ENCODE measurements at places on chromosomes 2 and 18.

DNA sequence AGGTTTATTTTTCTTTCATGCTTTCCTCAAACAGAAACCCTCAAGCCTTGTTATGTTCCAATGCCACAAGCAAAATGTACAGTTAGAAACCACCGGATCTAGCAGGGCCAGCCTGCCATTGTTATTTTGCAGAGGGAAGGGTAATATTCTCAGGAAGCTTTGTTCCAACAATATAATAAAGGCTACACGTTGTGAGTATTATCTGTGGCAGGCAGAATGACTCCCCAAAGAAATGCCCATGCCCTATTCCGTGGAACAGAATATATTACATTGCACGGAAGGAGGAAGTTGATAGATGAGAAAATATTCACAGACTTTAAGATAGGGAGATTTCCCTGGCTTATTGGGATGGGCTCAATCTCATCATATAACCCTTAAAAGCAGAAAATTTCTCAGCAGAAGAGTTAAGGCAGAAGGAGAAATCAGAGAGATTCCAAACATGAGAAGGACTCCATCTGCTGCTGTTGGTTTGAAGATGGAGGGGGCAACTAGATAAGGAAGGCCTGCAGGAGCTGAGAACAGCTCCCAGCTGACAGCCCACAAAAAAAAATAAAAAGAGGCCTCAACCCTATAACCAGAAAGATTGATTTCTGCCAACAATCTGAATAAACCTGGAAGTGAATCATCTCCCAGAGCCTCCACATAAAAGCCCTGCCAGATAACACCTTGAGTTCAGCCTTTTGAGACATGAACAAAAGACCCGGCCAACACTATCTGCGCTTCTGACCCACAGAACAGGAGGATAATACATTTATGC is 466.6 kb downstream of the LPIN1 start:
- DNase-seq: no peak

GRCh38 chr2:169159686-169160085 is 90.3 kb downstream of the DHRS9 start:
- no peak for DNase-seq

DNA sequence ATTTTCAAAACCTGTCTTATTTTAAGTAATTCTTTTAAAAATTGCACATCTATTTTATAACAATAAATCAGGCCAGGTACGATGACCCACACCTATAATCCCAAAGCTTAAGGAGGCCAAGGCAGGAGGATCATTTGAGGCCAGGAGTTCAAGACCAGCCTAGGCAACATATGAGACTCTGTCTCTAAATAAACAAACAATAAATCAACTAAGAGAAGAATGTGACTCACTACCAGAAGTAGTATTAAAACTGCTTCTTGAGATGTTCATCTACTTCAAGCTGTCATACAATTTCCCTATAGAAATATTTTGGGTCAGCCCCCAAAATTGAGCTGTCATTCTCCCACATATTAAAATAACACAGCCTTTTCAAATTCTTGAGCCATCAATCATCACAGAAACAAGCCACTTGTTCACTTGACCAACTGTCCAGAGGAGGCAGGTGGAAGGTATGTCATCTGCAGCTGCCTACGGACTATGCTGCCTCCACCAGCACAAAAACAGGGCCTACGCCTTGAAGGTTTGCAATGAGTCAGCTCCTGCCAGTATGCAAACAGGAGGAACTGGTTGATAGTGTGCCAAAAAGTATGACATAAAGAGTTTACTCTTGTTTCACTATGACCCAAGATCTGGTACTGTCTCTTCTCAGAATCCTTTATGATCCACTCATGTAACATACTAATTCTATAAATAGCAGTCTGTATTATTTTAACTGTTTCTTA is 33.6 kb downstream of the KIDINS220 start:
- DNase-seq: no peak

GRCh38 chr2:224222974-224223373 is 178.9 kb downstream of the FAM124B start:
- no peak for DNase-seq

GRCh38 chr2:114082731-114083433 is 193.0 kb downstream of the ACTR3 start:
- DNase-seq: no peak

GRCh38 chr2:4336864-4337263 is 633.5 kb downstream of the DCDC2C start:
- DNase-seq: no peak

GRCh38 chr2:101012706-101013181 is 10.7 kb downstream of the RPL31 start:
- no peak for DNase-seq

- no peak for DNase-seq
These were observed 95.3 kb downstream of the EIPR1 start for GRCh38 chr2:3282056-3282998.

- peak; percentile 37 for DNase-seq
These were observed 2.0 kb downstream of the NAGK start for GRCh38 chr2:71070294-71071093.

DNA sequence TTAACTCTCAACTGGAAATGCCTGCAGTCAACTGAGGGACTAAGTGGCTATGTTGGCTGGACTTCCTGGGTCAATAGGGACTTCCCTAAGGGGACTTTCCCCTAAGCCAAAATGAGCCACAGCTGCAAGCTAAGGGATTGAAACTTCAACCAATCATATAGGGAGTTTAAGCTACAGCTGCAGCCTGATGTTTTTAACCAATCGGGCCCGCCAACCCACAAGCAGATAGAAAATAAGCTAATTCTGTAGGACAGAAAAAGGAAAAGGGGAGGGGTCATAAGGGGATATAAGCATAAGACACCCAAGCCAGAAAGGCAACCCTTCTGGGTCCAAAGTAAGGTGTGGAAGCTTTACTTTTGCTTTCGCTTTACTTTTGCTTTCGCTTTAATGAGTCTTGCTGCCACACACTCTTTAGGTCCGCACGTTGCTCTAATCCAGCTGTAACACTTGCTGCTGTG is 927.5 kb downstream of the ERBB4 start:
- DNase-seq: peak; percentile 4

GRCh38 chr2:33220533-33220932 is 255.9 kb upstream of the RASGRP3 start:
- no peak for DNase-seq

- DNase-seq: no peak
These were observed 20.2 kb upstream of the ADNP2 start for GRCh38 chr18:80088823-80089222.

DNA sequence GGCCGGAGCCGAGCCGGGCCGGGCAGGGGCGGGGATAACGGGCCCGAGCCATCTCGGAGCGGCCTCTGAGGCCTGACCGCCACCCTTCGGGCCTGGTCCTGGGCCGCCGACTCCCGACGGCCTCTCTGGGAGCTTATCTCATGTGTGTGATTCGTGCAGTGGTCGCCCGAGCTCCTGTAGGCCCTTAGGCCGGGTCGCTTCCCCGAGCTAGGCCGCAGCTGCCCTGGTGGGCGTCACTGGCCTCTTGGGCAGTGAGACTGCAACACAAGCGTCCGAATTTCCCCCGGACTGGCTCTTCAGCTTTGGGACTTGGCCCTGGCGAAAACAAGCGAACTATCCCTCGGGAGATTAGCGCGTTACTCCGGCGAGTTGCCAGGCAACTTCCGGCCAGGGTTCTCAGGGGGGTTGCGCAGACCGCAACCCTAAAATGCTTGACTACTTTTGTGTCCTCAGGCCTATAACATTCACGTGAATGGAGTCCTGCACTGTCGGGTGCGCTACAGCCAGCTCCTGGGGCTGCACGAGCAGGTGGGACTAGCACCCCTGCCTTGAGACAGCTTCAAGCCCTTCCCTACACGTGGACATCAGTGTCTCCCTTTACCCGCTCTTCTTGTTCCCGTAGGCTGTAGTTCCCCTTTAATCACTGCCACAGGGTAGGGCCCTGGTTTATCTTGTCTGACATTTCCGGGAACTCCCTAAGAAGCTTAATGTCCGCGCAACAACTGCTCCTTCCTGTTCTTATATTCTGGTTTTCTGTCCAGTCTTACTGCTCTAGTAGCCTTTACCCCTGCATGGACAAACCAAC is 602 bp downstream of the SNX17 start:
- peak; percentile 72 for DNase-seq

DNA sequence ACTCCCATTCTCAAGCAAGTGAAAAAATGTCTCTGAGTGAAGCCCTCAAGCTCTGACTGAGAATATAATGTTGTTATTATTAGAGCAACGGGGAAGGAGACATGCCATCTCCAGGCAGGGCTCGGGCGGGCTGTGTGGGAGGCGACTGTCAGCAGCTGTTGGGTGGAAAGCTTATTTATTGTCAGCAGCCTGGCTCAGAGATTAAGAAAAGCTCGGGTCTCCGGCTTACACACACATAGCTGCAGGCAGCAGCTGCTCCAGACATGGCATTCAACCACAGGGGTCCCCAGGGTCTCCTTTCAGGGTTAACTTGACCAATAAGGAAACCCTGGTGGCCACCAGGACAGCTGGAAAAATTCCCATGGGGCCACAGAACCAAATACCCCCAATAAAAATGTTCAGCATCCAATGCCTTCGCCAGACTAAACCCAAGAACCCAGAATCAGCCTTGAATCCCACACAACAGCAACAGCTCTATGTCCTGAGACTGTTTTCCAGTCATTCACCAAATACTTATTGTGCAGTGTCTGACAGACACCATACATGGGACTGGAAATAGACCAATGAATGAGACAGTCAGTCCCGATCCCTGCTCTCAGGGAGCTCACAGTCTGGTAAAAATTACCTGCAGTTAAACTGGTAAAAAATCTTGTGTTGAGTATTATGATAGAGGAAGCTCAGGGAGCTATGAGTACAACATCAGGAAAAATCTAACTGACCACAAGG is 70.5 kb upstream of the RTN4 start:
- no peak for DNase-seq

DNA sequence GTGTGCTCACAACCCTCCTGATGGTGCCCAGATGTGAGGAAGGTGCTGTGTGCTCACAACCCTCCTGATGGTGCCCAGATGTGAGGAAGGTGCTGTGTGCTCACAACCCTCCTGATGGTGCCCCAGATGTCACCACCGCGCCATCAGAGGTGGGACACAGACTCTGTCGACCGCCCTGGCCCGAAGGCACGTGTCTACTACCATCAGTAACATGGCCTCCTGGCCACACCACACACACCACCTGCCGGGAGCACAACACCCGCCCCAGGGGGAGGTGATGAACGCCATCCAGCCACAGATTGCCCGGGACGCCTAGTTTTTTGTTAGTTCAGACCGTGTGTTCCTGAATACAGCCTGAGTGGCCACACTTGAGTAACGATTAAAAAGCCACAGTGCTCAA is 24.5 kb downstream of the HDAC4 start:
- no peak for DNase-seq

DNA sequence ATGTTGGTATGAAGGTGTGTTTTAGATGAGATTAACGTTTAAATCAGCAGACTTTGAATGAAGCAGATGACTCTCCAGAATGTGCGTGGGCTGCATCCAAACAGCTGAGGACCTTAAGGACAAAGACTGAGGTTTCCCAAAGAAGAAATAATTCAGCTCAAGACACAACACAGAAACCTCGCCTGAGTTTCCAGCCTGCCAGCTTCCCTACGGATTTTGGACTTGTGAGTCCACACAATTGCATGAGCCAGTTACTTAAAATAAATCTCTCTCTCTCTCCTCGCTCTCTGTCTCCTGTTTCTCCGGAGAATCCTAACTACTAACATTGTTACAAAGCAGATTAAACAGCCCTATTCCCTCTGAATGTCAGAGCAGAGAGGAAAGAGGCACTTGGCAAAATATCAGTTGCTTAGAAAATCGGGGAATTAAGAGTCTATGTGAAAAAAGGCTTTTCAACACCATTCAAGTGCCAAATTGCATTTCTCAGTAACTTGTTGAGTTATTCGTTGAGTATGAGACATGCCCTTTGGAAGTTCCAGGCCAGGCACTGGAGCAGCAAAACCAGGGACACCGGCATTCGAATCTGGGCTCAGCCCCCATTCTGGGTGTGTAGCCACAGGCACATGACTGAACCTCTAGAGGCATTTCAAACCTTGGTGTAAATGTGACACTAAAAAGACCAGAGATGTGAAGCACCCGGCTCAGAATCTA is 174.6 kb upstream of the PID1 start:
- DNase-seq: no peak

DNA sequence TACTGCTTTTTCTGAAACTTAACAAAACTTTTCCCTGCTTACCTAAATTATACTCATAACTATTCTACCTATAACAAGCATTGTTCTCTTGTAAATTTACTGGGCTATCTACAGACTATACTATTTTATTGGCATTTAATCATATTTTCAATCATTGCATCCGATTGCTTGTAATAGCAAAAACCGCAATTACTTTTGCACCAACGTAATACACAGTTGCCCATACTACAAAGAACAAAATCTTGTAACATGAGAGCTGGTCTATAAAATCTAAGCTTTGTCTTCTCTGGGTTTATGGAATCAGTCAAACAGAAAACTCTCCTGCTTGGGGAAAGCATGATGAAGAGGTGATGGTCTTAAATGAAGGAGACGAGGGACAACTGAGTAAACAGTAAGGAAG is 463.4 kb upstream of the ST6GAL2 start:
- DNase-seq: no peak

DNA sequence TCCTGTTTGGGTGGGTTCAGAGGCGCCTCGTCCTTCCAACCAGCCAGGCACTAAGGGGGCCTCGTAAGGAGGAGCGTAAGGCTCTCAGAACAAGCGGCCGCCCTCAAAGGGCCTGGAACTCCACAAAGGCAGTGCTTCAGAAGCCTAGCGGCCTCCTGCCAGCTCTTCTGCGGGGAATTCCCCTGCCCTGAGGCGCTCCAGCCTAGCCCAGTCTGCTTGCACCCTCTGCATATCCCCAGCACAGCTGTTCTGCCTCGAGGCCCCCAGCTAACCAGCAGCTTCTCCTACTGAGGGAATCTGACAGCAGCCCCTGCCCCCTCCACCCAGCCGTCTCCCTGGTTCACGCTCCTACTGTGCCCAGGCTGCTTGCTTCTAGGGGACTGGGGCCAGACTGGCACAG is 265.9 kb downstream of the TFCP2L1 start:
- DNase-seq: no peak

DNA sequence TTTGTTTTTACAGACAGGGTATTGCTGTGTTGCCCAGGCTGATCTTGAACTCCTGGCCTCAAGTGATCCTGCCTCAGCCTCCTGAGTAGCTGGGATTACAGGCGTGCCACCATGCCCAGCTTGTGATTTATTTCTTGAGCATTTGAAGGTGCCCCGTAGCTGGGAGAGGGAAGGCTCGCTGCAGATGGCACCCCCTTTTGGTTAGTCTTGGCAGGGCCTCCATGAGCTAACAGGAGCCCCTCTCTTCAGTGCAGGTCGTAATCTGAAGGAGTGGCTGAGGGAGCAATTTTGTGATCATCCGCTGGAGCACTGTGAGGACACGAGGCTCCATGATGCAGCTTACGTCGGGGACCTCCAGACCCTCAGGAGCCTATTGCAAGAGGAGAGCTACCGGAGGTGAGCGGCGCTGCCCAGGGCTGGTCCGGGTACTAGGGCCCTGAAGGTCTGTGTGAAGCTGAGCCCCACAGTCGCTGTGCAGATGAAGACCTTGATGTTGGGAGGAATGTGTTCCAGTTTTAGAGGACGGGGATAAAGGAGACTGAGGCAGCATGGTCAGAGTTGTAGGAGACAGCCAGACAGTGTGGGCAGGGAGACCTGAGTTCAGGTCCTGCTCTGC is 6.7 kb downstream of the ASB1 start:
- DNase-seq: no peak

GRCh38 chr2:217402761-217403383 is 543.0 kb upstream of the TNP1 start:
- DNase-seq: no peak

Data from CD4-positive, alpha-beta T cell (primary cell).